ENCODE measurements at places on chromosomes 6 and 20.

- DNase-seq: no peak
Observed at GRCh38 chr20:50587291-50587961, 77.2 kb downstream of the PTPN1 start.

- DNase-seq: no peak
Observed at GRCh38 chr20:38131588-38132121, 33.4 kb downstream of the TGM2 start.

DNA sequence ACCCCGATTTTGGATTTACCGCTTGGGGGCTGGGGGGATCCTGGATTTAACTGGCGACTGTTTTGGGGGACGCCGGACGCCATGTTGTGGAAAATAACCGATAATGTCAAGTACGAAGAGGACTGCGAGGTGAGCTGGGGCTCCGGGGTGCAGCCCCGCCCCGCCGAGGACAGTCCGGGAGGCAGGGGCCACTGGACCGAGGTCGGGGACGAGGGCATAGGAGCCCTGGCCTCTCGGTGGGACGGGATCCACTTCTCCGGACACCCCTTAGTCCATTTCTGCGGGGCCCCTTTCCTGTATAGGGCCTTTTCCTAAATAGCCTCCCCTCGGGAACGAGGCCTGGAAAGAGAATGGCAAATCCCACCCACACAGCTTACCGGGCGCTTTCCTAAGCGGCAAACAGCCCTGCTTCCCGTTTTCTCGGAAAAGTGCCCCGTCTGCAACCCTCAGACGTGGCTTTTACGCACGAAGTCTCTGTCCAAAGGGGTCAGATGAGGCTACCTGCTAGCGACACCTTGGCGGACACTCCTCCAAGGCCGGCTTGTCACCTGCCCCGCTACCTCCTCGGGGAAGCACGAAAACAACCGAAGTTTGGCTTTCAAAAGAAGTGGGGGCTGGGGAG lies 469 bp downstream of the TFAP2C start:
- DNase-seq: no peak

DNA sequence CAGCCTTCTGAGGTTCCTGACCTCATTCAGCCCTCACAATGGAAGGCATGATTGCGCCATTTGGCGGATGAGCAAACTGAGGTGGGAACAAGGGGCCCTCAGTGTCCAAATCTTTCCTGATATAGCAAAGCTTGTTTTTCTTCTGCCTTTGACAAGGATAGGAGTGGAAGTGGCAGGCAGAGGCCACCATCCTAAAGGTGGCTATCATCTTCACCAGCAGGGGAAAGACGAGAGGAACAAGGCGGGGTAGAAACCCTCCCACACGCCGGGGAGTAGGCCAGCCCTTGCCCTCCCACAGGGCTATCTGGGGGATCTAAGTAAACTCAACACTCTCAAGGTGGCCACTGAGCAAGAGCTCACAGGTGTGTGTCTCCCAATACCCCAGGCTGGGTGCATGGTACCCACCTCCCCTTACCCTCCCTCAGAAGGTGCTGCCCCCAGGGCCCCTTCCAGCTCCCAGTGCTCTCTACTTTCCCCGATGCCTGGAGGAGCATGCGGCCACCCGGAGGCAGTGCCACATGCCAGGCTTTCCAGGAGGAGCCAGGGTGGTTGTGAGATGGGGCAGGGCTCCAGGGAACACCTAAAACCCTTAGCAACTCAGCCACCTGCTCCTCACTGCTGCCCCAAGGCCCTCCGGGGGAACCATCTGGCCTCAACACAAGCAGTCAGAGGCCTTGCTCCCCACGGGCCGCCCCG lies 11.2 kb downstream of the SPDEF start:
- DNase-seq: no peak

DNA sequence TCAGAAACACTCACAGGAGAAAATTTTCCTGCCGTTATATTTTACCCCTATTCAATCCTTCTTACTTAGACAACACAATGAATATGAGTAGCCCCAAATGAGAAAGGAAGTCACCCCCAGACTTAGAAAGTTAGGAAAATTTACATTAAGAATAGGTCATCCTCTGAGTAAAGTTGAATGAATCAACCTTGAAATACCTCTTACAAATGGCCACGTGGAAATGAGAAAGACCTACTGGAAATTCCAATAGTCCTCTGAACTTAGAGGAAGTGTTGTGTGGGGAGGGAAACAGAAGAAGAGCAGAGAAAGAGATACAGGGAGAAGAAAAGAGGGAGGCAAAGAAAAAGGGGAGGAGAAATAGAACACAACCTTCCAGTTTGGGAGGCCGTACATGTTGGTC lies 43.7 kb downstream of the PHACTR1 start:
- no peak for DNase-seq

Data from transverse colon (tissue), 4 donors.